ENCODE measurements at places on chromosomes 3 and 15.
A peak's percentile ranks its signal among the peaks of the same experiment; 100 is the strongest.

- H3K4me1 ChIP-seq, result peaks cover 40% of the 10 kb centered on the region
- no peaks in the 10 kb centered on the region for H3K27me3 ChIP-seq
- H3K27ac ChIP-seq, result peak overlapping the region; percentile 87
- DNase-seq, result no peak
- peak overlapping the region; percentile 76 for H3K4me3 ChIP-seq
- H3K36me3 ChIP-seq, result peaks cover 4% of the 10 kb centered on the region
Observed at GRCh38 chr3:57755368-57755675, 787 bp upstream of the SLMAP start.

GRCh38 chr3:42805141-42805821 lies 991 bp upstream of the HIGD1A start:
- no peaks in the 10 kb centered on the region for H3K36me3 ChIP-seq
- DNase-seq, result peak; percentile 69
- H3K27ac ChIP-seq, result peak overlapping the region; percentile 94
- H3K4me3 ChIP-seq, result peak overlapping the region; percentile 80
- H3K4me1 ChIP-seq, result peaks cover 13% of the 10 kb centered on the region

- no peak overlapping the region for H3K4me3 ChIP-seq
- DNase-seq, result no peak
- no peaks in the 10 kb centered on the region for H3K27me3 ChIP-seq
- peak overlapping the region; percentile 3 for H3K27ac ChIP-seq
Observed at GRCh38 chr3:49265661-49266386, 11.2 kb downstream of the C3orf62 start.

GRCh38 chr15:31252171-31252785 lies 74.4 kb upstream of the KLF13 start:
- no peaks in the 10 kb centered on the region for H3K36me3 ChIP-seq
- no peak overlapping the region for H3K27ac ChIP-seq
- no peak overlapping the region for H3K4me3 ChIP-seq
- peaks cover 16% of the 10 kb centered on the region for H3K4me1 ChIP-seq
- H3K27me3 ChIP-seq, result peaks cover 12% of the 10 kb centered on the region

- no peaks in the 10 kb centered on the region for H3K27me3 ChIP-seq
- no peak for DNase-seq
- H3K36me3 ChIP-seq, result no peaks in the 10 kb centered on the region
- no peak overlapping the region for H3K4me3 ChIP-seq
- H3K4me1 ChIP-seq, result no peaks in the 10 kb centered on the region
- H3K27ac ChIP-seq, result no peak overlapping the region
Observed at GRCh38 chr3:143171141-143171980, 51.8 kb downstream of the CHST2 start.

- H3K4me3 ChIP-seq, result no peak overlapping the region
- no peak for DNase-seq
- H3K36me3 ChIP-seq, result no peaks in the 10 kb centered on the region
- H3K27ac ChIP-seq, result no peak overlapping the region
- no peaks in the 10 kb centered on the region for H3K27me3 ChIP-seq
Observed at GRCh38 chr3:98003306-98003969, 31.2 kb upstream of the RIOX2 start.

DNA sequence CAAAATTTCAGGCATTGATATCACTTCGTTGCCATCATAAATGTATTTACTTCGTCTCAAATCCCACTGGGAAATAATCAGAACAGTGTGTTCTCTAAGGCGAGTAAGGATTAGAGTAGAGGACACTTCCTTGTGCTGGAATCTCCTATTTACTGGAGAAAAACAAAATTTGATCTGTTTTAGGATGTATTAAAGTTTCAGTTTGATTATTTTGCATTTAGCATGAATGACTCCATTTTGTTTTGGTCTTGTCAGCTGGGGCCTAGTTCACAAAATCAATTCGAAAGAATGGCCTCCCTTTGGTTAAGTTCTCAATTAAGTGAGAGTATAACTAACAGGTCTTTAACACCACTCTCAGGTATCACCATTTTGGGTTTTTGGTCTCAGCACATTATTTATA lies 11.7 kb upstream of the NOX5 start:
- no peak overlapping the region for H3K27ac ChIP-seq
- no peak for DNase-seq
- no peak overlapping the region for H3K4me3 ChIP-seq
- H3K4me1 ChIP-seq, result no peaks in the 10 kb centered on the region
- no peaks in the 10 kb centered on the region for H3K27me3 ChIP-seq

DNA sequence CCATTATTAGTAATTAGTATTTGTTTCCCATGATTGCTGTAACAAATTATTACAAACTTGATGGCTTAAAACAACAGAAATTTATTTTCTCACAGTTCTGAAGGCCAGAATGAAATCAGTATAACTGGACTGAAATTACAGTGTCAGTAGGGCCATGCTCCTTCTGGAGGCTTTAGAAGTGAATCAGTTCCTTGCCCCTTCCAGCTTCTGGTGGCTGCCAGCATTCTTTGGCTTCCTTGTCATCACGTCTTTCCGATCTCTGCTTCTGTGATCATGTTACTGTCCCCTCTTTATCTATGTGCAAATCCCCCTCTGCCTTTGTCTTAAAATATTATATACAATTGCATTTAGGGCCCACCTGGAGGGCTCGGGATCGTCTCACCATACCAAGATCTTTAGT lies 92.0 kb downstream of the FOXB1 start:
- H3K4me3 ChIP-seq, result no peak overlapping the region
- no peak for DNase-seq
- no peaks in the 10 kb centered on the region for H3K36me3 ChIP-seq
- H3K4me1 ChIP-seq, result no peaks in the 10 kb centered on the region
- H3K27me3 ChIP-seq, result no peaks in the 10 kb centered on the region

- no peaks in the 10 kb centered on the region for H3K4me1 ChIP-seq
- H3K27ac ChIP-seq, result no peak overlapping the region
- H3K27me3 ChIP-seq, result no peaks in the 10 kb centered on the region
- H3K36me3 ChIP-seq, result no peaks in the 10 kb centered on the region
Observed at GRCh38 chr3:106628407-106628806, 748.8 kb upstream of the CCDC54 start.

- no peak overlapping the region for H3K27ac ChIP-seq
- no peak overlapping the region for H3K4me3 ChIP-seq
- no peaks in the 10 kb centered on the region for H3K4me1 ChIP-seq
- no peaks in the 10 kb centered on the region for H3K36me3 ChIP-seq
- H3K27me3 ChIP-seq, result no peaks in the 10 kb centered on the region
Observed at GRCh38 chr3:10364806-10365205, 43.9 kb upstream of the SEC13 start.

DNA sequence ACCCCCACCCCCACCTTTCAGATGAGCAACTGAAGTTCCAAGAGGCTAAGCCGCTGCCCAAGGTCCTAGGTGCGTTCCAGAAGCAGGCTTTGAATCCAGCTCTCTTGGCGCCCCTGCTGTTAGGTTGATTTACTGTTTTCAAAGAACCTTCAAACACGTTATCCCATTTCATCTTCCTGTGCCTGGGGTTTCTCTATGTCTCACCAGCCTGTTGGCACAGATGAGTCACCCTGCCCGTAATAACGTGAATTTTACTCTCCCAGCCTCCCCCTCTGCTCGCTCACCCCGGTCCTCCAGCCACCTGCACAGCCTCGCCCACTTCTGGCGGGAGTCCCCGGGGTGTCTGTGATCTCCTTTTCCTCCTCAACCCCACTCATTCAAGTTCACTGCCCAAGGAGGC lies 13.0 kb upstream of the TSEN2 start:
- H3K27ac ChIP-seq, result no peak overlapping the region
- DNase-seq, result no peak
- no peaks in the 10 kb centered on the region for H3K36me3 ChIP-seq
- H3K4me1 ChIP-seq, result no peaks in the 10 kb centered on the region
- no peaks in the 10 kb centered on the region for H3K27me3 ChIP-seq
- H3K4me3 ChIP-seq, result no peak overlapping the region

DNA sequence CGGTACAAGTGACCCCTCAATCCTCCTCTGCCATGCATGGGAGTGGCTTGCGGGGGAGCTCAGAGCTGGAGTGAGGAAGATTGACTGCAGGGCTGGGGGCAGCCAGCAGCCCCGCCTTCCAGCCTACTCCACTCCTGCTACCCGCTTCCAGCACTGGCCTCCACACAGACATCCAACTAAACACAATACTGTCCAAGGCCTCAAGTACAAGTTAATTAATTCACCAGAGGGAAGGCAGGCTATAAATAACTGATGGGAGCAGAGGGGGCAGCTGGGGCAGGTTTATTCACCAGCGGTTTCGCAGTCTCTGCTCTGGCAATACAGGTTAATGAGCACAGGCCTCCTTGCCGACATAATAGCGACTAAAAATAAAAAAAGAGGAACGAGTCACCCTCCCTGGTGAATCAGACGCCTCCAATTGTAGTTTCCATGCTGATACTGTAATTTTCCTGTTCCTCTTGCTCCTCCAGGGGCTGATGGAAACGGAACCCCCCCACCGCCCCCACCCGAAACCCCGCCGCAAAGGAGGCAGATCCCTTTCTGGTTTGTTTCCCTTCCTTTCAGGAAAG lies 166.4 kb upstream of the TLE3 start:
- H3K4me1 ChIP-seq, result peaks cover 15% of the 10 kb centered on the region
- H3K27me3 ChIP-seq, result no peaks in the 10 kb centered on the region

- H3K36me3 ChIP-seq, result peaks cover 75% of the 10 kb centered on the region
- no peak overlapping the region for H3K4me3 ChIP-seq
- H3K4me1 ChIP-seq, result no peaks in the 10 kb centered on the region
- no peak overlapping the region for H3K27ac ChIP-seq
Observed at GRCh38 chr3:185049710-185050109, 103.2 kb downstream of the C3orf70 start.

DNA sequence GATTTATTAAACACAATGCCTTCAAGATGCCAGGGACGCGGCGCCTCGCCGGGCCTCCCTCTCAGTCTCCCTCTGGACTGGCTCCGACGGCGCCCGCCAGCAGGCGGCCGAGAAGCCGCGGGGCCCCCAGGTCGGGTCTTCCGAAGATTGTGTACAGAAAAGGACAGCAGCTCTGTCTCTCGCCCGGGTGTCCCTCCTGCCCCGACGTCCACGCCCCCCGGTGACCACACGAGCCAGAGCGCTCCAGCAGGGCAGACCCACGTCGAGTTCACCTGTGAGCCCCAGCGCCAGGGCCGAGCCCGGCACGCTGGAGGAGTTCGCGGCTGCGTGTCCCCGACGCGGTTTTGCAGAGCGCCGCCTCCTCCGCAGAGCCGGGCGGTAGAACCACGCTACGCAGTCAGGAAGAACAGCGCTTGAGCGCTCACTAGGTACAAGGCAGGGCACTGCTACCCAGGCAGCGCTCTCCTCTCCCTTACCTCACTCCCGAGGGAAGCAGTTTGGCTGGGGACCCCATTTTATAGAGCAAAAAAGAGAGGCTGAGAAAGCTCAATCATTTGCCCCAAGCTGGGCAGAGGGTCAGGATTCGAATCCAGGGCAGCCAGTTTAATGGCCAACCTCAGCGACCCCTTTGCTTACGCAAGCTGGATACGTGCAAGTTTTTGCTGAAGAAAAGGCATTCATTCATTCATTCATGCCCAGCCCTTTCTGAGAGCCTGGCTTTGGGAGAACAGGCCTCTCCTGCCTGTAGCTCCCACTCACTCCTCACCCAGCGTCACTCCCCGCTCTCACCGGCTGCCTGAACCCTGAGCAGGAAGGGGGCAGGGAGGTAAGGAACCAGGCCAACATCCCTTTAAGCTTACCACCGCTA lies 3.0 kb upstream of the TLE3 start:
- H3K27me3 ChIP-seq, result no peaks in the 10 kb centered on the region
- H3K27ac ChIP-seq, result peak overlapping the region; percentile 59
- peak; percentile 81 for DNase-seq
- no peaks in the 10 kb centered on the region for H3K36me3 ChIP-seq

DNA sequence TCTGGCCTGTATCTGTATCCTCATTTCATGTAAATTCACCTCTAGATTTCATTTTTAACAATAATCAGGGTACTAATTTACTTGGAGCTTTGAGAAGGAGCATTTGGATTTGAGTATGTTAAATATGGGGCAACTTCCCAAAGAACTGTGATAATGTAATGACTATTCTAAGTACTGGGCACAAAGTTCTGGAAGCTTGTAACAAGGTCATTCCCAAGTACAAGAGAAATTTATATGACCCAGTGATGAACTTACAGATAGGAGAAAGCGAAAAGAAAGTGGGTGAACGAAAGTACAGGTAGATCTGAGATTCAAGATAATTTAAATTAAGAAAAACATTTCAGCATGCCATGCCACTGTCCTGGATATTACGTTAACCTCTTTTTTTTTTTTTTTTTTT lies 93.8 kb downstream of the MYO5A start:
- no peaks in the 10 kb centered on the region for H3K4me1 ChIP-seq
- DNase-seq, result no peak
- H3K36me3 ChIP-seq, result no peaks in the 10 kb centered on the region
- H3K27me3 ChIP-seq, result no peaks in the 10 kb centered on the region
- no peak overlapping the region for H3K27ac ChIP-seq

- peak; percentile 94 for DNase-seq
- peak overlapping the region; percentile 13 for H3K4me3 ChIP-seq
- no peaks in the 10 kb centered on the region for H3K27me3 ChIP-seq
- H3K4me1 ChIP-seq, result peaks cover 36% of the 10 kb centered on the region
Observed at GRCh38 chr15:69593981-69594966, 141.7 kb downstream of the RPLP1 start.

- no peak overlapping the region for H3K27ac ChIP-seq
- H3K36me3 ChIP-seq, result no peaks in the 10 kb centered on the region
- no peaks in the 10 kb centered on the region for H3K4me1 ChIP-seq
Observed at GRCh38 chr3:110070161-110070916, 733.0 kb upstream of the DPPA4 start.

DNA sequence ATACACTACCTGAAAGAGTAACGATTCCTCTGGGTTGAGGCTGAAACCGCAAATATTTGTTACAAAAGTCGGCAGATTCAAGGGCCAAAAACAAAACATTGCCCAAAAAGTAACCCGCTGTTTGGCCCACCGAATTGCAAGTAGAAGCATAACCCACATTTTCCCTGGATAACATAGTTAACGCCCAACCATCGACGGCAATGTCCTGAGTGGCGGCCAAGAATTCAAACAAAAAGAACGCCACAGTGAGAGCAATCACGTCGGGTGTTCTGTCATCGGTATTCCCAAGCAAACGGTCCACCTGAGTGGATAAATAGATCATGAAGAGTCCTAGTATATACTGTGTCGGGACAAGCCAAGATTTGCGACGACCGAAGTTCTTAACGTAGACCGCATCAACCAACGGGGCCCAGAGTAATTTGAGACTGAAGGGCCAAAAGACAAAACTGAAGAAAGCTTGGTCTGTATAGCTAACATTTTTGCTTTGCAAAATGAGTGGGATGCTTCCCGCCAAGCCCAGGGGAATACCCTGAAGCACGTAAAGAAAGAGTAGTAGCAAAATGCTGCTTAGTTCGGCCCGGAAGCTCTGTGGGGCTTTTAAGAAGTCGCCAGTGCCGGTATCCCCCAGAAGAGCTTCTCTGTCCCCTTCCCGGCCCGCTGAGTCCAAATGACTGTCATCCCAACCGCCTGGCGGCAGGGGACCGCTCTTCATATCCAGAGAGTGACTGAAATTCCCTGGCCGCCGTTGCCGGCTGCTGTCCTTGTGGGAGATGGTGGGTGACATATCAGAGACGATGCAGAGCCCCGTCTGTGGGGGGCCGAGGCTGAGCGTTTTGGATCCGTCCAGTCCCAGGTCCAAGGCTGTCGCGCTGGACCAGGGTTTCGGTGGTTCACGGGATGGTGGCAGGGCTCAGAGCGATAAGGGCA lies 750 bp downstream of the SLC33A1 start:
- peak overlapping the region; percentile 93 for H3K27ac ChIP-seq
- H3K36me3 ChIP-seq, result no peaks in the 10 kb centered on the region
- H3K27me3 ChIP-seq, result no peaks in the 10 kb centered on the region

- no peak overlapping the region for H3K27ac ChIP-seq
- H3K4me3 ChIP-seq, result no peak overlapping the region
- no peaks in the 10 kb centered on the region for H3K27me3 ChIP-seq
- H3K36me3 ChIP-seq, result no peaks in the 10 kb centered on the region
- H3K4me1 ChIP-seq, result no peaks in the 10 kb centered on the region
Observed at GRCh38 chr15:41647262-41647661, 12.9 kb upstream of the MGA start.
